ENCODE measurements at places on chromosomes 2 and 18.

DNA sequence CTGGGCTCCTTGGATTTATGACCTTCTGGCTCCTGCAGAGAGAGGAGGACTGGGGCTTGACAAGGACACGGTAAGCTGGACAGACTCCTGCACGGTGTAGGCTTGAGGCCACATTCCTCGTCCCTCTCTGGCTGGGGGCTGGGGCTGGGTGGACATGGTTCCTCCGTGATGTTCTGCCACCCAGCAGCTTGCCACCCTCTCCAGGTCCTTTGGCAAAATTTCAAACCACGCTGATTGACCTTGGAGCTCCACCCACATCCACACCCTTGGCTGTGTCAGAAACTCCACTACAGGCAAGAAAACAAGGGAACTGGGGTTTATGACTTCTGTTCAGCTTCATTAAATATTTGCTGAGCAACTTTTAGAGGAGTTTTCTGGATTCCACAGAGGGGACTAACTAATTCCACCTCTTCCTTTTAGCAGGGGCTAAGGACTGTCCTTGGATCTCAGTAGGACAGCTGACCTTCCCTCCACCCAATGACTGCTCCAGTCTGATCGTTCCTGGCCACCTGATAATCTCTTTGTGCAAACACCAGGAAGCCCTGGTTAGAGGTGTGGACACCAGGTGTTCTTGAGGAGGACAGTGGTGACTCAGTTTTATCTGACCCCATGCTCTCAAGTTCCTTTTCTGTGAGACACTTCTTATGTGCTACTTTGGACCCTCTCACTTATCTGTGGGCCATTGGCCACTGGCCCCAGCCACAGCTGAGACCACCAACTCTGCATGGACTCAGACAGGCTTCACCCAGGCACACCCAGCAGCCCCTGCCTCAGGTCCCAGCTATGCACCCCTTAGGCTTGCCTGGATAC is 29.3 kb downstream of the GPR55 start:
- DNase-seq, result no peak

DNA sequence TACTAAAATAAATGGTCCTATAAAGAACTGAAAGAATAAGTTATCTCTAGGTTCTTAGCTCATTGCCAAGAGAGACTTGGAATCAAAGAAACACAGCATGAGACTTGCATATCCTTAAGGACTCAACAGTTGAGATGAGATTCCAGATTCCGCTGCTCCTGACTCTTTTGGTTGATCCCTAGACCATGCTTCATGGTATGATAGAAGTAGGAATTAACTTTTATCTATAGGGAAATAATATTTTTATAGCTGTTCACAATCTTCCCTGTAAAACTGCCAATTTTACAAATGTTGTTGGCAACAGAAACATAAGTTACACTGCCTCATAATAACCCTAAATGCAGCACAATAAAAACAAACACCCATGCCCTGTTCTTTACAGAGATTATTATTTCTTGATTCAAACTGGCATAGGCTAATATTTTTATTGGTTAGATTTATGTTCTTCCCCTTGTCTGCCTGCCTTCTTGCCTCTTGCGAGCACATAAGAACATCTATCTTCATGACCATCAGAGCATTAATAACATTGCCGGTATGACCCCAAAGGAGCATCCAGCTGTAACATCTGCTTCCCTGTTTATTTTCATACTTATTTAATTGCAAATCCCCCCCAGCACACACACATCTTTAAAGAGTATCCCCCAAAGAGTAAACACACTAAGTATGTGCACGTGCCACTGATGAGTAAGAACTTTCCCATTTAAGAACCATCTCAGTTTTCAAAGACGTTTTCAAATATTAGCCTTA is 735.7 kb upstream of the SLC8A1 start:
- DNase-seq, result no peak

GRCh38 chr2:174597345-174598047 is at the start of gene WIPF1:
Gene WIPF1 (minus strand): TSS chr2:174597804. CDS start chr2:174585573, 12,231 bp downstream.
- no peak for DNase-seq

DNA sequence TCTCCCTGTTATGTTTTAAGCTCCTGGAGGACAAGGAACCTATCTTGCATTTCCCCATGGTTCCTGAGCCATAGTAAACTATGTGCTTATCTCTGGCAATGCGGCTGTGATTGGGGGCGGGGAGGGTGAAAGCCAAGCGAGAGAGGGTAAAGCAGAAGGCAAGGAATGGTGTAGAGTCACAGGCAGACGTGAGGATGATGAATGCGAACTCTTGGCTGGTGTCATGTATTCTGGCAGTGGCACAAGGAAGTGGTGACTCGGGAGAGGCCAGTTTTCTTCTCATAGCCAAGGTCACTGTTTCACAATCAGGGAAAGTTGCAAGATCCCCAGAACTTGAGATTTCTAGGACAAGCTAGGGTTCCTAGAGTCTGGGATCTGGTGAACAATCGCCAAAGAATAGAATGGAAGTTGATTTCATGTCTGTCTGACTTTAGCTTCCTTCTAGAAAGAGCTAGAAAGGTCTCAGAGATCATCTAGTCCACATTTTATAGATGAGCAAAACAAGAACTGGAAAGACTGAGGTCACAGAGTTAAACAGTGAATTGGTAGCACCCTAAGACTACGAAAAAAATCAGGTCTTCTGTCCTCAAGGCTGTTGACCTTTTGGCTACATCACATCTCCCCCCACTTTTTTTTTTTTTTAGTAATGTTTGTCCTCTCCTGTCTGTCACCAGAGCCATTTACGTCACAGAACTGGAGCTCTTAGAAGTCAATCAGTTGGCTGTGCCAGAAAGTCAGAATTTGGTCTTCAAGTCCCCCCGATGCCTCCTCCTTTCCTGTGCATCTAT is 137.0 kb downstream of the BCL11A start:
- no peak for DNase-seq

GRCh38 chr2:222290401-222290735 is 8.4 kb downstream of the PAX3 start:
- DNase-seq, result no peak

- DNase-seq, result no peak
Observed at GRCh38 chr2:43314299-43314927, 88.0 kb upstream of the ZFP36L2 start.

GRCh38 chr2:236078297-236079255 is 89.6 kb downstream of the GBX2 start:
- DNase-seq, result peak; percentile 19
